ENCODE measurements at places on chromosomes 2 and 18. TPM values are rescaled to one million over a fixed set of nuclear protein-coding genes. Genes with fewer than 3 reads are reported as not detected.

DNA sequence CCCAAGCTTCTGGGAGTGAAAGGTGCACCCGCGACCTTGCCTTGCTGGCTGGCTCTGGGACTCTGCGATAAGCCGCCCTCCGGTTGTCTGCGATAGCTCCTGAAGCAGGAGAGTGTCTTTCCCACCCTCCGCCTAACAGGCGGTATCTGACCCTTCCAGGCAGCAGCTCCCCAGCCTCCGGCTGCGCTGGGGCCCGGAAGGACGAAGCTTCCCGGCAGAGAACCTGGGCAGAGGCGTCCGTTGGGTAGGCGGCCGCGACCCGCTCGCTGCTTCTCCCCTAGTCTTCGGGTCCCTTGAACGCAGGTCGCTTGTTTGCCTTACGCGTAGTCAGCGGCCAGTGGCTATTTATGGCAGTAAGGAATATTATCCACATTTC is 446 bp upstream of the RHBDD1 start:
- DNase-seq: no peak

DNA sequence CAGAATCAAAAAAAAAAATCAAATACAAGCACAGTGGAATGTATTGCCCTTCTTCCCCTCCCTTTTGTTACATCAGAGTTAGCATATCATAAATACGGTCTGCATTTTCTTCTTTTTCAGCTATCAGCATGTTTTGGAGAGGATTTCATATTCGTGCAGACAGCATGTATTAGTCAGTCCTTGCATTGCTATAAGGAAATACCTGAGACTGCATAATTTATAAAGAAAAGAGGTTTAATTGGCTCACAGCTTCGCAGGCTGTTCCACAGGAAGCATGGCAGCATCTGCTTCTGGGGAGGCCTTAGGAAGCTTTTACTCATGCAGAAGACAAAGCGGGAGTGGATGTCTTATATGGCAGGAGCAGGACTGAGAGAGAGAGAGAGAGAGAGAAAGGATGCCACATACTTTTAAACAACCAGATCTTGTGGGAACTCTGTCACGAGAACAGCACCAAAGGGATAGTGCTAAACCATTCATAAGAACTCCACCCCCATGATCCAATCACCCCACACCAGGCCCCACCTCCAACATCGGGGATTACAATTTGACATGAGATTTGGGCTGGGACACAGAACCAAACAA is 8.9 kb downstream of the IL1B start:
- DNase-seq: no peak

The IL36RN gene
- total RNA-seq: not detected

DNA sequence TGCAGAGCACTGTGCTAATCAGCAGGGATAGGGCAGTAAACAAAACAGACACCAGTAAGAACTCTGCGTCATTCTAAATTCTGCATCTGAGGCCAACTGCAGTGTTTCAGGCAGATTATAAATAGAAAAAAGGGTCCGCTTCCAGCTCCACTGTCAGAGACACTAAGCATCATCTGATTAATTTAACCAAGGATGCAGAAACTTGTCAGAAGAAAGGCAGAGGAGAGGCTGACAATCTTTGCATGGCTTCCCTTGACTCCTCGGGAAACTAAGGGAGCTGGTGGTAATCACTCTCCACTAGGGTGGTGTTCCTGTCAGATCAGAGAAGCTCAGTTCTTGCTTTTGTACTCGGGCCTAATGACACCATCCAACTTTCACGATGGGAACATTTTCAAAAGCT is 123.5 kb downstream of the DNAH6 start:
- no peak for DNase-seq

The FEV gene
- total RNA-seq: 6.5 TPM

- no peak for DNase-seq
Observed at GRCh38 chr2:17160594-17160993, 357.6 kb downstream of the RAD51AP2 start.

DNA sequence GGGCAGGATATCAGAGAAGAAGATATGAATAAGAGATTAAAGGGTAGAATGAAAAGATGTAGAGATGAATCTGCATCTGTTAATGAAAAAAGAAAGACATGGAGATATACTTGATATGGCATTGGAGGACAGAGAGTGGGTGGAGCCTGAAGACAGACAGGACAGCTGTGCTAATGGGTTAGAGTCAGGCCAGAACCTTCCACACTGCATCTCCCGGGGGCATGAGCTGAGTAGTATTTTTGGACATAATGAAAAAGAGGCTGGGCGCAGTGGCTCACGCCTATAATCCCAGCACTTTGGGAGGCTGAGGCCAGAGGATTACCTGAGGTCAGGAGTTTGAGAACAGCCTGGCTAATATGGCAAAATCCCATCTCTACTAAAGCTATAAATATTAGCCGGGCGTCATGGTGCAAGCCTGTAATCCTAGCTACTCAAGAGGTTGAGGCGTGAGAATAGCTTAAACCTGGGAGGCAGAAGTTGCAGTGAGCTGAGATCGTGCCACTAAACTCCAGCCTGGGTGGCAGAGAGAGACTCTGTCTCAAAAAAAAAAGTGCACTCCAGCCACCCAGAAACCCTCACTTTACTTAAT is 11.4 kb downstream of the FLACC1 start:
- DNase-seq: no peak

The BOK gene
- total RNA-seq: 14.1 TPM

- DNase-seq: no peak
Observed at GRCh38 chr2:218291318-218292047, 820 bp downstream of the TMBIM1 start.

The CTAGE1 gene
- total RNA-seq: not detected

The FBXO48 gene
- 1.5 TPM for total RNA-seq

The FOXI3 gene
- total RNA-seq: not detected

The HOXD9 gene
- 1.7 TPM for total RNA-seq

DNA sequence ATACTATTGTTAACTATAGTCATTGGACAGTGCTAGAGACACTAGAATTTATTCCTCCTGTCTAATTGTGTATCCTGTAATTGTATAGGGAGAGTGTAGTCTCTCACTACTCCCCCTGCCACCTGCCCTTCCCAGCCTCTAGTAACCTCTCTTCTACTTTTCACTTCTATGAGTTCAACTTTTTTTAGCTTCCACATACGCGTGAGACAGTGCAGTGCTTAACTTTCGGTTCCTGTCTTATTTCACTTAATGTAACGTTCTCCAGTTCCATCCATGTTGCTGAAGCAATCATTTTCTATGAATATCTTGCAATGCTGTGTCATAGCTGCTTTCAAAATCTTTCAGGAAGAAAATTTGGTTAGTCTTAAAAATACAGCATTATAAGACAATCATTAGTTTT is 22.8 kb upstream of the RUFY4 start:
- DNase-seq: no peak

The SERPINB13 gene
- not detected for total RNA-seq

The CLIP4 gene
- total RNA-seq: 2.1 TPM

The CDKL4 gene
- total RNA-seq: not detected

The IL1F10 gene
- not detected for total RNA-seq

DNA sequence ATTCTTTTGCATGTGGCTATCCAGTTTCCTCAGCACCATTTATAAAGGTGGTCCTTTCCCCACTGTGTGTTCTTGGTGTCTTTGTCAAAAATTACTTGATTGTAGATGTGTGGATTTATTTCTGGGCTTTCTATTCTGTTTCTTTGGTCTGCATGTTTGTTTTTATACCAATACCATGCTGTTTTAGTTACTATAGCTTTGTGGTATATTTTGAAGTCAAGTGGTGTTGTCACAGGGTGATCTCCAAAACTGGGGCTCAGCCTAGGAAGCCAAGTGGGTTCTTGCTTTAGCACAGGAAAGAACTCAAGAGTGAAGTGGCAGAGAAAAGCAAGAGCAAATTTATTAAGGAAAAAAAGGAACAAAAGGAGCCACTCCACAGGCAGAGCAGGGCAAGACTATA is 6.0 kb upstream of the SNTG2 start:
- no peak for DNase-seq

GRCh38 chr2:216857131-216857550 is 2.7 kb downstream of the TNP1 start:
- no peak for DNase-seq

DNA sequence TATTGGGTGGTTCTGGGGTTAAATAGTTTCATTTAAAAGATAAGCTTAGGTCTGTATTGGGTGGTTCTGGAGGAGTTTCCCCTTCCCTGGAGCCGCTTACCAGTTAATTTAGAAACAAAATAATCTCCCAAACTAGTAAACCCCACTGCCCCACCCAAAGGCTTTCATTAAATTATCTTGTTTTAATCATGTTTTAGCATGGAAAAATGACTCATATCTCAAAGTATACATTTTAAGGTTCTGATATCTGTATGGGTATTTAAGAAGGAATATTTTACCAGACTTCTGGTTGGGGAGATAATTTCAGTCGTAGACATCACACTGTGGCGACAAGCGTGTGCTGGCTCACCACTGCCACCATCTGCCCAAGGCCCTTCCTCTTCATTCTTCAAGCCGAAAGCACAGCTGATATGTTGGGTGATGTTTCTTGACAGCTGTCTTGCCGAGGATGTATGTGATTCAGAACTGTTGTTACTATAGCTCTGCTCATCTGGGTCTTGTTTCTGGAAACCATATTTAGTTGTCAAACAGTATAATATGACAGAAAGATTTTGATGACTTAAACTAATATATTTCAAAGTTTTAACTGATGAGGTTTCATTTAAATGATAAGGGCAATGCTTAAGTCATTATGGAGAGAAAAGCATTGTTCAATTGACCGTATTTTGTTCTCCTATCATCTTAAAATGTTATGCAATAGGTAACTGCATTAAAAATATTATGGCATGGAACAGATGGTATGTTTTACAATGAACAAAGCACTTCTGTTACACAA is 5.1 kb downstream of the FIGLA start:
- no peak for DNase-seq

GRCh38 chr2:46106690-46107089 is 190.5 kb upstream of the EPAS1 start:
- DNase-seq: no peak

Data from colonic mucosa (tissue), 4 donors.